ENCODE measurements at places on chromosomes 3 and 15.

DNA sequence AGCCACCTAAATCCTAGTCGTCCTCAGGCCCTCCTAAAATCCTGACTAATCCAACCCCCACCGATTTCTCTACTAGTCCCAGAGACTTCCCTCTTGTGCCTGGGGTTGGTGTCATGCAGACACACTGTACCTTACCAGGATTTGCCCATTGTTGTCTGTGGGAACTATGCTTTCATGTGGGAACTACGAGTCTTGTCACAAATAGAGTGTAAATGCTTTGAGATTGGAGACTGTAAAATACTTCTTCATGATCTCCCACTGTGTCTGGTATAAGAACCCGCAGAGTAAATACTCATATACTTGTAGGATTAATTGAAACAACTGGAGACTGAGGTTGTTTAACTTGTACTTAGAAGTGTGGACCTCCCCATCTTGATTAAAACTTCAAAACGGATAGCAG lies 11.2 kb downstream of the B3GNT5 start:
- DNase-seq: no peak

DNA sequence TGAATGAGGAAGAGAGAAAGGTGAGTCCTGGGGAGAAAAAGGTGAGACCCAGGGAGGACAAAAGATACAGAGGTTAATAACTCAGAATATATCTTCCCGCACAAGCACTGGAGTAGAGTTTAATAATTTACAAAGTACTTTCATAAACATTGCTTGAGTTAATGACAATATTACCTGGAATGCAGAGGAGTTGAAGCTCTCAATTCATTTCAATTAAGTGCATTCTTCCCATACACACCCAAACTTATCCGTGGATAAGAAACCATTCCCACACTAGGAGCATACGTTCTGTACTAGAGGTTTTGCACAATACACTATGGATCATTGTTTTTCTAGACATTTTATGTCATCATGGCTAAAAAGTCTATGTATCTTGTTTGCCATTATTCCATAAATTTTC lies 23.3 kb upstream of the KNG1 start:
- DNase-seq: no peak

DNA sequence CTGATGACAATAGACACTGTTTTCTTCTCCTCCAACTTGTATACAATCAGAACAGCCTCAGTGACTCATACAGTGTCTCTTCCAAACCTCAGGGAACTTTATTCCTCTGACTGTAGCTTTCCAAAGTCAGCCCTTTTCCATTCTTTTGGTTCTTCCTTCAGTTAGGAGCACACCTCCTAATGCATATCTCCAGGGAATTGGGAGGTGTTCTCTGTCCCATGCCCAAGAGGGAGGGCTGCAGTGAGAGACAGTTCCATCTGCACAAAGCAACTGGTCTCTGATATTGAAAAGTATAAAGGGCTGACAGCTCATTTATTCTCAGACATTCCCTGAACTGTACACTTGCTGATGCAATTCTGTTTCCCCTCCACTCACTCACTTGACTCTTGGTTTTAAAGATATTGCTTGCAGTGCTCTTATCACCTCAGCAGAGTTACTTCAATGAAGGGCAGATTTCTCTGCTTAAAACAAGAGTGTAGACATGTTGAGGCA lies 337.8 kb upstream of the TBC1D5 start:
- DNase-seq: no peak

GRCh38 chr3:126053949-126054569 lies 29.9 kb downstream of the SLC41A3 start:
- no peak for DNase-seq

DNA sequence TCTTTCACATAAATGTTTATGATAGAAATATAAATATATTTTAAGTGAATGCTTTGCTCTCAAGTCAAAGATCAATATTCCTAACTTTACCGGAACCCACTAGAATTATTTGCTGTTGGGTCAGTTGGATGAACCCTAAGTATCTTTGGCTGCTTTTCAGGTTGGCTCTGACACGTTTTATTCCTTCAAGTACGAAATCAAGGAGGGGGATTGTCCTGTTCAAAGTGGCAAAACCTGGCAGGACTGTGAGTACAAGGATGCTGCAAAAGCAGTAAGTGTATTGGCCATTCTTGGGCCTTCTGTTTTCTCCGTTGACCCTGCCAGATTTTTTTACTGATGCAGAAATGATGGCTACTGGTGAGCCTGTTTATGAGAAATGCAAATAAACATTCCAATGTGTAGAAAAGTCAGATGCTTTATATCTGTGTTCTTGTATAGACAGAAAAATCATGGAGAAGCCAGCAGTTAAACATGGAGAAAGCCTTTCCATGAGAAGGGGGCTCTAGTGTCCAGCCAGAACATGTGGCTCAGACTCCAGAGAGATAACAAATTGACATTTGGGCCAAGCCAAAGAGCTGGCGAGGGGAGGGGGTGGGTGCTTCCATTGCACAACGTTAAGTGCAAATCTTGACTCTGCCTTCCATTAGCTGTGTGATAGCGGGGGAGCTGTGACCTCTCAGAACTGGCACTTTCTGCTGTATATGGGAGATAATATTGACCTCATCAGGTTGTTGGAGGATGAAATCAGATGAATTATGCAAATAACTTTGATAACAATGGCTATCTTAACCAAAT lies 3.0 kb downstream of the KNG1 start:
- no peak for DNase-seq

DNA sequence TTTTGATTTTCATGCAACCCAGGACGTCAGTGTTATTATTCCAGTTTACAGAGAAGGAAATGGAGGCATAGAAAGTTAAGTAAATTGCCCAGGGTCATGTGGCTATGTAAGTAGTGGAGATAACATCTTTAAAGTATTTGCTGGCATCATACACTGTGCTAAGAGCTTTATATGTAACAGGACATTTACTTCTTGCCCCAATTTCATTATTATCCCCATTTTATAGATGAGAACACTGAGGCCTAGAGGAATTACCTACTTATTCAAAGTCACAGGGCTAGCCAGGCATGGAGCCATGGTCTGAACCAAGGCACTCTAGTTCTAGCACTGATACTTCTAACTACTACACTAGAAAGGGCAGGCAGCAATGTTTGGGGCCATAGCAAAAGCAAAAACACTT lies 107.3 kb upstream of the ANKRD28 start:
- no peak for DNase-seq

GRCh38 chr3:36837089-36837488 lies 72.7 kb upstream of the DCLK3 start:
- DNase-seq: no peak

DNA sequence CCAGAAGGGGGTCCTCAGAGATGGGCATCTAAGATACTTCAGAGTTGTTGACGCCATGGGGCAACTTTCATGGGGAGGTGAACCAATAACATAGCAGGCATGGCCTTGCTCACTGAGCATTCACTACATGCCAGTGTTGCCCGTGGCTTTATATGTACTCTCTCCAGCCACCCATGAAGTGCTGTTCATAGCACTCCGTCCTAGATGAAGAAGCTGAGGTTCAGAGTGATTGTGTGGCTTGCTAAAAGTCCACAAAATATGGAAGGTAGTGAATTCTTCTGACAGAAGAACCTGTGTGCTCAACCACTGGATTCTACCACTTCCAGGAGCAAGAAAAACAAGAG lies 9.8 kb upstream of the SEMA4B start:
- DNase-seq: no peak

DNA sequence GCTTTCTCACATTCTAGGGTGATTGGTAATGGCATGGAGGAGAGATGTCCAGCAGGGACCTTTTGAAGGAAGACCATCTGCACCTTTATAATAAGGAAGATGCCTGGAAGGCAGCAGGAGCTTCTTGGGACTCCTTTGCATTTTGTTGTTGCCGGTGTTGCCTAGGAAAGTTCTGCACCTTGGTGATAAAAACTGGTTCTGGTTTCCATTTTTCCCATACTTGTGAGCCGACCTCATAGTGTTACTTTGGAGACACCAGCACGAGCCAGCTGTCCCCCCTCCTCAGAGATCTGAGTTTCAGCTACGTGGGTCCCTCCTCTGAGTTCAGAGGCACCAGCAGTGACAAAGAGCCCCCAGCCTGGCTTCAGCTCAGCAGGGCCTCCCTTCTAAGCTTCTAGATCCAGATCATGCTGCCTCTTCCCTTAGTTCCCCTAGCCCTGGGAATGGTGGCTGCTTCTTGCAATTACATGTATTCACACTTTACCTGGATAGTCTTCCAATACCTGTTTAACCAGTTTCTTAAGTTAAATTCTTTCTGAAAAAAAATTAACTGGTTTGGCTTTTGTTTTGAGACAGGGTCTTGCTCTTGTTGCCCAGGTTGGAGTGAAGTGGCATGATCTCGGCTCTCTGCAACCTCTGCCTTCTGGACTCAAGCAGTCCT lies 18.0 kb upstream of the FSTL1 start:
- no peak for DNase-seq

- no peak for DNase-seq
Observed at GRCh38 chr15:33083232-33084081, 111.1 kb downstream of the FMN1 start.

DNA sequence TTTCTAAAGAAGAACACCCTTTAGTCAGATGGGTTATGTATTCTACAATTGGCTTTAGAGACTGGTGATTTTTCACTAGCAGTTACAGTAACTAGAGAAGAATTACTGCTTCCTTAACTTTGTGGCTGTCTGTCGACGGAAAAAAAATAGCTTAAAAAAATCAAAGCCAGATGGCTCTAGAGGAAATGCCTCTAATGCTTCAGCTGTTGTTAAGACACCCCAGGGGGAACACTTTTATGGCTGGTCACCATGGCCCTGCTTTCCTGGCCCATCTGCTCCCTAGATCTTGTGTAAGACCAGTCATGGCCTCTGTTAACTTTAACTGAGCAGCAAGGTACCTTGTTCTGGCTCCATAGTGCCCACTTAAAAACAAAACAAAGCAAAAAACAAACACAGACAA lies 198.6 kb upstream of the PLSCR5 start:
- no peak for DNase-seq

DNA sequence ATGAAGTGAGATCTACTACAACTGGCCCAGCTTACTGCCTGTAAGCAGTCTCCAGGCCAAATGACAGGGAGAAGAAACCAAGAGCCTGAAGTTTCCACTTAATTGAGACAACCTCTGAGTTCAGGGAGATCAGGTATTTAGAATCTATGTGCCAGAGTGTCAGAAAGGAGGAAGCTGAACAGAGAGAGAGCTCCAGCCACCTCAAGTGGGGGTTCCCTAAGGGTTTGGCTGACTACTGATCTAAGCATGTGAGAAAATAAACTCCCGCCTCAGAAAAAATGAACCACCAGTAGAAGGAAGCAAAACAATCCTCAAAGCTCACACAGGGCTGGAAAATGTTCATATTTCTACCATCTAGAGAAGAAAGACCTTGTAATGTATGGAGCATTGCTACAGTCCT lies 25.0 kb downstream of the ADAM10 start:
- DNase-seq: no peak

DNA sequence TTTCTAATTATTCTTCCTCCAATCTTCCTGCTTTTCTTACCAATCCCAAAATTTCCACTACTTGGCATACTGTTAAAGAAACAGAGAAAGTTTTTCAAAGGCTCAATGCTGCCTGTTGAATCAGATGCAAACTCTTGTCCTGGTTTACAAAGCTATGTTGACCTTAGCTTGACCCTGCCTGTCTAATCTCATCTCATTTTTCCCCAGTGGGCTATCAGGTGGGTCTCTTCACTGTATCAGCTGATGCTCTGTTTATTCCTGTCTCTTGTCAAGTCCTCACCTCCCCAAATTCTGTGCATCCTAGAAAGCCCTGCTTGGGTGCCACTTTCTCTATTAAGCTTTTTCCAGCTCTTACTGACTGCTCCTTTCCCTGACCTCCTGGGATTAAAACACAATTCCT lies 18.2 kb downstream of the NFKBIZ start:
- no peak for DNase-seq

DNA sequence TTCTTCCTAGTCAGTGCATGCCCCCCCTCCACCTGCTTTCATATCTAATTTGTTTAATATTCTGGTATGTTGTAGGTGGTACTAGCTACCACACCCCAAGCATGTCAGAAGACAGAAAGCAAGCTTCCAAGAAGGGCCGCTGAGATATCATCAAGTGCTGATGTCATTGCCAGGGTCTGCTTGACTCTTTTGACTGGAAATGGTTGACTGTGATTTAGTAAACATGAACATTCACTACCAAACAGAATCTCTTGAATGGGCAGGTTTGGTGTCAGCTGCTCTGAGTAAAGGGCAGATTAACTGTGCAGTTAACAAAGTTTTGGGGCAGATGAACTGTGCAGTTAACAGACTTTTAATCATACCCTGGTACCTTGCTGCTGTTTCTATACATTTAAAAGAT lies 244.2 kb upstream of the SATB1 start:
- no peak for DNase-seq

- DNase-seq: no peak
Observed at GRCh38 chr15:83449250-83449671, 2.1 kb downstream of the SH3GL3 start.

GRCh38 chr15:56804938-56805337 lies 71.6 kb upstream of the ZNF280D start:
- no peak for DNase-seq

- DNase-seq: no peak
Observed at GRCh38 chr3:44712455-44713075, at the start of gene ZNF502. ZNF502 (plus strand) TSS chr3:44712660; CDS start chr3:44720262, 7,602 bp downstream.

DNA sequence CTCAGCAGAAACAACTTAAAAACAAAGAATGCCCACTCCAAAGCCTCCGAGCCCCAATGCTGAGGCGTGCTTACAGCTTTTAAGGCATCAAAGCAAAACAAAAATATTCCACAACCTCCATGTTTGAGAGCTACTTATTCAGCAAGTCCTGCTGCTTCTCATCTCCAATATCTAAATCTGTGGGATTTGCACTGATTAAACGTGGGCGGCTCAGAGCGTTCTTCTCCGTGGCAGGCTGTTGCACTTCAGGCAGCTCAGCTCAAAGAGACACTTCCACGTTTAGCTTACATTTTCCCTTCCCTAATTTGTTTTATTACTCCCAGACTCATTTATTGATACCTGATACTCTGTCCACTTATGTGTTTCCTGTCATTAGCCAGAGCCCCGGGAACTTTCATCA lies 282.6 kb upstream of the MCTP2 start:
- DNase-seq: no peak

DNA sequence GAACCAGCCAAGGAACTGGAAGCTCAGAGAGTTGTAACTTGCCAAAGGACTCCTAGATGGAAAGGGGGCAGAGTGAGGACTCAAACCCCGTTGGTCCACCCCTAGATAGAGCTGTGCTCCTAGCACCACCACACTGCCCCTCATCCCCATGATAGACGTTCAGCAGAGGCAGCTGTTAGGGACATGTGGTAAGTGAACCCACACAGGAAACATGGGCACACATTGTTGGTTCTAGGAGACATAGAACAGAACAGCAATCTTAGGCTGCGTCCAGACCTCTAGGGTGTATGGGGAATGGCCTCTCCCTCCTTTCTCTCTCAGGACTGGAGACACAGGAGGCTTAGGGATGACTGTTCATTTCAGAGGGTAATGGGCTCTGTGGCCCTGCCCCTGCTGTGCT lies 102.7 kb downstream of the ANP32A start:
- no peak for DNase-seq

DNA sequence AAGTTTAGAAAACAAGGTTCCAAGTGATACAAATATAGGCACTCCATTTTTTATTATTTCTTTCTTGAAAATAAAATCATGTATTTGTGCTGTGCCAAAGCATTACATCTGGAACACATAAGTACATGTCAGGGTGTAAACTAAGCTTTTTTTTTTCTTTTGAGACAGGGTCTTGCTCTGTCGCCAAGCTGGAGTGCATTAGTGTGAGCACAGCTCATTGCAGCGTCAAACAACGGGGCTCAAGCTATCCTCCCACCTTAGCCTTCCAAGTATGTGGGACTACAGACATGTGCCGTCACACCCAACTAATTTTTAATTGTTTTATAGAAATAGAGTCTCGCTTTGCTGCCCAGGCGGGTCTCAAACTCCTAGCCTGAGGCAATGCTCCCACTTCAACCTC lies 9.0 kb downstream of the SPATA12 start:
- no peak for DNase-seq

- no peak for DNase-seq
Observed at GRCh38 chr3:95613993-95614392, 1200.4 kb upstream of the EPHA6 start.

Data from SW 1271 (cell line).